ENCODE measurements at places on chromosomes 3 and 15.

DNA sequence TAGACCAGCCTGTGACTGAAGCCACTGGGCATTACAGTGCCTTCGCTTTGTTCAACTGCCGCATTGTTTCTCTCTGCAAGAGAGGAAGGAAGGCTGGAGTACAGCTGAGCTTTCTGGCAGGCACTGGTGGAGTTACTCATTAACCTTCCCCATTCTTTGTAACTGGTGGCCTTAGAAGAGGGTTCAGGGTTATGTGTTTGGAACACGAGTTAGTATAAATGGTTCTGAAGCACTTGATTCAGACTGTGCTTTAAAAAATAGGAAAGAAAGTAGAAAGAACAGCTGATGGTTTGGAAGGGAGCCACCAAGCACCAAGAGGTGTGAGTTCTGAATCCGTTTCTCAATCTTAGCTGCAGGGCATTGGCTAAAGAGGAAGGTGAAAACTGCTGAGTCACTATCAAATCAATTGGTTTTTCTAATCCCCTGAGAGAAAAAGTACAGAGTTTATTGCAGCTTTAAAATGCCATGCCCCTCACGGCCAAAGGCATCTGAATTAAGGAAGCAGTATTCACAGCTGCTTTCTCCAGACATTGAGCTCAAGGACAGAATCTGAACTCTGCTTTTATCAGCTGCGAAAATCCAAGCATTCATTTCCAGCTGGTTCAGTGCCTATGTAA lies 3.6 kb downstream of the HGD start:
- no peak for DNase-seq

DNA sequence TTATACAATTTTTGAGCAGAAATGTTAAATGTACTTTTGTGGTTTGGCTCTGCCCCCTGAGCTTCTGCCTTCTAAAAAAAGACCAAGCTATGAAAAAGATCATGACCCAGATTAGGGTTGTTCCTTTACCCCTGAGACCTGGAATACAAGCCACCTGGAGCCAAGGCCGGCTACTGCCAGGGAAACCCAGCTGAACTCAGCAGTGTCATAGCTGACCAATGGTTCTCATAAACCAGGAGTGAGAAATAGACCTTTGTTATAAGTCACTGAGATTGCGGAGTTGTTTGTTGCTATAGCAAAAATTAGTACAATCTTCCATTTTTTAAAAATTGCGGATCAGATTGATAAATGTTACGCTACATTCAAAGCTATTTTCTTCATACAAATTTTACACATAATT lies 1261.7 kb downstream of the ROBO1 start:
- DNase-seq = no peak

DNA sequence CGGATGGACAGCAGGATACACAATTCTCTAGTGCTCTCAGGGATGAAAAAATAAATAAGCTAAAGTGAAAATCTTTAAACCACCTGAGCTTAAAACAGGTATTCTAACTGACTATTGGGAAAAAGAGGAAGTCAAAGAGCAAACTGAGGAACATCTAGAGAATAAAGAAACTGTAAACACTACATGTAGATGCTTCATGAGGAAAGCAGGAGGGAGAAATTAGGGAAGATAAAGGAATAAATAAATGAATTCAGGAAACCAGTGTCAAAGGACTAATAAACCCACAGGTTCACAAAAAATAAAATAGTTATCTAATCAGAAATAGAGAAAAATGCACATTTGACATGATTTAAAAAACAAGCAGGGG lies 525 bp upstream of the MCCC1 start:
- no peak for DNase-seq

DNA sequence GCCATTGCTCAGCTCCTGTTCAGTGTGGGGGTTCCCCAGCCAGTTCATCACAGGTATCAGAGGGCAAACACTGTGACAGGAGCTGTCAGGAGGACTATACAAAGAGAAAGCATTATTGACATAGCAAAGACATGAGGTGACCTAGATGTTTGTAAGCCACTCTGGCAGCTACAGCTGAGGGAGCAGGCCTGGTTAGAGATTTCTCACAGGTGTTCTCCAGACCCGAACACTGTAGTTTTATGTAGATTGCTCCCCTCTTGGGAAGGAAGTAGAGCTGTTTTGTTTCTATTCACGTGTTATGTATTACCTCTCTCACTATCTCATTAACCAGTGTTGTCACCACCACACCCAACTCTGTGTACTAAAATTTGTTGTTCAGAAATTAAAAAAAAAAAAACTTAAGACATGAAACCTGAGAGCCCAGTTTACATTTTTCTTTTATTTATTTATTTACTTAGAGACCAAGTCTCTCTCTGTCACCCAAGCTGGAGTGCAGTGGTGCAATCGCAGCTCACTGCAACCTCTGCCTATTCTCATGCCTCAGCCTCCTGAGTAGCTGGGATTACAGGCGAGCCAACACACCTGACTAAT lies 123.7 kb downstream of the RBPMS2 start:
- DNase-seq = peak; percentile 75

- no peak for DNase-seq
Measured at GRCh38 chr3:57791245-57791644, 35.1 kb downstream of the SLMAP start.

- no peak for DNase-seq
Measured at GRCh38 chr3:61600195-61600594, 38.8 kb downstream of the PTPRG start.

DNA sequence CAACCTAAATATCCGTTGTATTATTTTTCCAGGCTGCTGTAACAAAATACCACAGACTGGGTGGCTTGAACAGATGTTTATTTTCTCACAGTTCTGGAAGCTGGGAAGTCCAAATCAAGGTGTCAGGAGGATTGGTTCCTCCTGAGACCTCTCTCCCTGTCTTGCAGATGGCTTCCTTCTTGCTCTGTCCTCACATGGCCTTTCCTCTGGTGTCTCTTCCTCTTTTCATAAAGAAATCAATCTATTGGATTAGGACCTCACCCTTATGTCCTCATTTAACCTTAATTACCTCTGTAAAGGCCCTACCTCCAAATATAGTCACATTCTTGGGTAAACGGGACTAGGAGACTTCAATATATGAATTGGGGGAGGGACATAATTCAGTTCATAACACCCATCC lies 89.2 kb upstream of the PLCL2 start:
- no peak for DNase-seq

- no peak for DNase-seq
Measured at GRCh38 chr3:57230006-57230405, 2.5 kb downstream of the APPL1 start.

DNA sequence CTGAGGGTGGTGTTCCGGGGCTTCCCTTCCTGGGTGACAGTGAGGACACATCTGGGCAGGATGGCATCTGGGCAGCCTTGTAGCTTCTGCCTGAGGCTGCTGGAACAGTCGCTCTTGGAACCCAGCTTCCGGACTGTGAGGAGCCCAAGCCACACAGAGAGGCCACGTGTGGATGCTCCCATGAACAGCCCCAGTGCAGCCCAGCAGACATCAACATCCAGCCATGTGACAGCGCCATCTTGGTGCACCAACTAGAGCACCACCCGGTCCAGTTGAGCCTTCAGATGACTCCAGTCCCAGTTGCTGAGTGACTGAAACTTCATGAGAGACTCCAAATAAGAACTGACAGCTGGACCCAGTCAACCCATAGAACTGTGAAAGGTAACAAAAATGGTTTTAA lies 15.5 kb upstream of the CTSH start:
- no peak for DNase-seq

GRCh38 chr3:132630612-132631011 lies 29.0 kb downstream of the ACAD11 start:
- DNase-seq = no peak

GRCh38 chr3:150372320-150372719 lies 35.8 kb upstream of the TSC22D2 start:
- no peak for DNase-seq

DNA sequence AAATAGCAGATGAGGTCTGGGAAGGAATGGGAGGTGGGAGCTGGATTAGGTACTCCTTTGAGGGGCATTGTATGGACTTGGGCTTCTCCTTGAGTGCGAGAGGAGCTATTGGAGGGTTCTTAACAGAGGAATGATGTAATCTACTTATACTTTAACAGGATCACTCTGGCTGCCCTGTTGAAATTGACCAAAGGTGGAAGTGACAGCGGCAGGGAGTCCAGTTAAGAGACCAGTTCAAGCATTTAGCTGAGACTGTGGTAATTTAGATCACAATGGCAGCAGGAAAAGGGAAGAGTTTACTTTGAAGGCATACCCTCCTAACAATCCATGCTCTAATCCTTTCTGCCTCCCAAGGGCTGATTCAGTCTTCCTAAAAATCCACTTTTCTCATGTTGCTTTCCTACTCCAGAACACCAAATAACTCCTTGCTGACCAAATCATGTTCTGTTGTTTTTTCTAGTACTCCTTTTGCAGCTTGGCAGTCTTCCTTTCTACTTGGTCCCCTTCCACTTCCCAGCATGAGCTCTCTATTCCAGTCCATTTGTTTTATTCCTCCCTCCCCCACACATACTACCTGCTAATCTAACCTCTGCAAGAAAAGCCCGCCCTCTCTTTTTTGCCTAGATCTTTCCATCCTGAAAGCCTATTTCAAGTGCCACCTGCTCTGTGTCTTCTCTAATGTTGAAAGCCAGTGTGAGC lies 139.4 kb downstream of the NECTIN3 start:
- DNase-seq = no peak

DNA sequence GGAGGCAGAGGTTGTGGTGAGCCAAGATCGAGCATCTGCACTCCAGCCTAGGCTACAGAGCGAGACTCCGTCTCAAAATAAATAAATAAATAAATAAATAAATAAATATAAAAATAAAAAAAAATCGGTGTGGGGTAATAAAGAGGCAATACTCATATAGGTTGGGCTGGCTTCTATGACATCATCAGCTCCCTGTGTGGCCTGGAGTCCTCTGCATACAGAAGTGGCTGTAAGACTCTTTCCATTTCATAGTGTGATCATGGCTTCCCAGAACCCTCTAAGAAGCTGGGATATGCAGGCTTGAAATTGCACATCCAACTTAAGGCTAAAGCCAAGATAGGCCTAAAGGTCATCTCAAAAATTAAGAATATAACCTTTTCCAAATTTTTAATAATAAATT lies 101.6 kb downstream of the ZIC4 start:
- no peak for DNase-seq

GRCh38 chr3:18772699-18773305 lies 347.7 kb upstream of the SATB1 start:
- DNase-seq = no peak

- no peak for DNase-seq
Measured at GRCh38 chr15:38398134-38398533, 55.8 kb upstream of the FAM98B start.

- peak; percentile 35 for DNase-seq
Measured at GRCh38 chr15:58369261-58369701, 62.5 kb upstream of the LIPC start.

DNA sequence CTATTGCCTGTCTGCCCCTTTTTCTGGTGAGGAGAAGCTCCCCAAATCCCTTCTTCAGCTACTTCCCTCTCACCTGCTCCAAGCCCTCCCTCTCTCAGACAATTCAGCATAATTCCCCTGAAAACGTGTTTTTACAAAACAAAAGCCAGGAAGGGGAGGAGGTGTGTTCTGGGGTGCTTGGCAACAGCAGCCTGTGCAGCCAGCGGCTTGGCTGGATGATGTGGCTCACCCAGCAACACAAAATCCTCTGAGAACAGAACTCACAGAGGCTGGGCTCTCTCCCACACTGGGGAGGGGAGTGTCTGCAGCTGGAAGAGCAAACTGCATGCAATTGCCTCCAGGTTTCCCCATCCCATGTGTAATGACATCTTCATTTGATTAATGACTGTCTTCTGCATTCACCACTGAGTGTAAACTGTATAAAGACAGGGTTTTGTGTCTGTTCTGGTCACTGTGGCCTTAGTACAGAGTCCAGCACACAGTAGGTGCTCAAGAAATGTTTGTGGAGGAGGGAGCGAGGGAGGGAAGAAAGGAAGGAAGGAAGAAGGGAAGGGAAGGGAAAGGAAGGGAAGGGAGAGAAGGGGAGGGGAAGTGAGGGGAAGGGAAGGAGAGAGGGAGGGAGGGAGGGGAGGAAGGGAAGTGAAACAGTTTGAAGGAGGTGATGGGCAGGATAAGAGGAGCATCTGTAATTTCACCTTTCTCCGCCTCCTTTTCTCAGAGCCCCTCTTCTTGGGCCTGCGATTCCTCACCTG lies 70.1 kb upstream of the GLCE start:
- DNase-seq = no peak

DNA sequence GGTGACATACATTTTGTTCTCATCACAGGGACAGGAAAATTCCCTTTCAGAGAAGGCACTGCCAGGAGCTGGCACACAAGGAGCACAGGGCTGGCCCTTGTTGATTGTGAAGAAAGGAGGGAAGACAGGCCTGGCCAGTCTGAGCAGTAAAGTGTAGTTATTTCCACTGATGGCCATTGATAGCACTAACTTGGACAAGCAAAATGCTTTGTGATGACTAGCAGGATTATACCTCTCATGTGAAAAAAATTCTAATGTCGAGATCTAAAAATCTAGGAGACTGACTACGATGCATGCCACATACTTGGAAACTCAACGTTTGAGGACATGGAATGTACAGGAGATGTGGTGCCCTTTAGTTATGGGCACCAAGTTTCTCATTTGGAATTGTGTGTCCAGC lies 54.3 kb upstream of the ST8SIA2 start:
- DNase-seq = no peak

DNA sequence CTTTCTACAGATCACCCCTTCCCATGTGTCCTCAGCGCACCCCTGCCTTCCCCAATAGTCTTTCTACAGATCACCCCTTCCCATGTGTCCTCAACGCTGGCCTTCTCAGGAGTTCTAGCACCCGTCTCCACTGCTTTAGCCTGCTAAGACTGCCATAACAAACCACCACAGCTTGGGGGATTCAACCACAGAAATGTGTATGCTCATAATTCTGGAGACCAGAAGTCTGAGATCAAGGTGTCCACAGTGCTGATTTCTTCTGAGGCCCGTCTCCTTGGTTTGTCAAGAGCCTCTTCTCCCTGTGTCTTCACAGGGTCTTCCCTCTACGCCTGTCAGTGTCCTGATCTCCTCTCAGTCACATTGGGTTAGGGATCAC lies 68.1 kb upstream of the CGNL1 start:
- no peak for DNase-seq

DNA sequence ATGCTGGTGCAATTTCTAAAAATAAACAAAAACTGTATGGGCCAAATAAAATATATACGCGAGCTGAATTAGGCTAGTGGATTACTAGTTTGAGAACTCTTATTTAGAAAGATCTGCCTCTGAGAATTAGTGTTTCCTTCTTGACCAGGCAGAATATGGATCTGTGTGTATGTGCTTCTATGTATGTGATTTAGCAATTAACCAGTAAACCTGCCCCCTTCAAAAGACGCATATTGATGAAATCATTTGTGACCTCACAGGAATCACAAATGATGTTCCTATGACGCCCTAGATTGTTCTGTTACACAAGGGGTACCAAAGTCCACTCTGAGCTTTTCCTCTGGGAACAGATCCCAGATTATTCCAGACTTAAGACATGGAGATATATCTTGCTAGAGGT lies at the start of gene TUSC7:
TSS of gene TUSC7 (plus strand) at position 301 of the 400 bp plus-strand sequence.
- DNase-seq = no peak

All from CD4-positive, alpha-beta T cell treated with Interleukin-4 for 4 hours (primary cell).